ENCODE measurements at places on chromosomes 12 and 14.
A peak's percentile ranks its signal among the peaks of the same experiment; 100 is the strongest.

DNA sequence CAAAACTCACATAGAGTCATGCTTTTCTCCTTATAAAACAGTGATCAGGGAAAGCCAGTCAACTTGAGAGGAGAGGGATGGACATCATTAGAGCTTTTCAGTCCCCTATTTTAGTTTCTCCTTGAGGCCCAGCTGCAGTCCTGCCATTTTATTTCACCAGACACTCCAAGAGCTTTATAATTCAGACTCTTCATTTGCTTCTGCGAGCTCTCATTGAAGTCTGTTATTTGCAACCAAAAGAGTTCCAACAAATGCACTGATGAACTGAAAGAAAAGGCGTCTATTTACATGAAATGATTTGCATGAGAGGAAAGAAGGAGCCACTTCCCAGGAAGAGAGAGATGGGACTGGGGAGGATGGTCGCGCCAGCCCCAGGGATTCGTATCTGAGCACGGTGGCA lies 86.8 kb downstream of the NDUFA12 start:
- DNase-seq: no peak

DNA sequence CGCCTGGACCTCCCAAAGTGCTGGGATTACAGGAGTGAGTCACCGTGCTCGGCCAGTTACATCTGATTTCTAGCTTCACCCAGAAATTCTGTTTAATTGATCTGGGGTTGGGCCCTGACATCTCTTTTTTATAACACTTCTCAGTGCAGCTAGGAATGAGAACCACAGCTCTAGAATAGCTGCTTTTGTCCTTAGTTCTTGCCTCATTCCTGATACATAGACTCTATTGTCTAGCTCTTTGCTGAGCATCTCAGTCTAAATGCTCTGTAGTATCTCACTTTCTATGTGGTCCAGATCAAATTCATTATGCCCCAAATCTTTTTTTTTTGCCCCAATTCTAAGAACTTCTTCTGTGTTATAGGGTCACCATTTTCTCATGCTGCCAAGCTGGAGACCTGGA lies 29.9 kb upstream of the FUT8 start:
- DNase-seq: no peak

GRCh38 chr14:70931008-70931407 lies 23.7 kb downstream of the PCNX1 start:
- DNase-seq: no peak

- DNase-seq: no peak
Measured at GRCh38 chr14:102898298-102898697, 24.2 kb upstream of the AMN start.

- DNase-seq: no peak
Measured at GRCh38 chr12:126095748-126096510, 1030.7 kb downstream of the AACS start.

GRCh38 chr12:132766380-132767085 lies 4.9 kb upstream of the ANKLE2 start:
- DNase-seq: no peak

DNA sequence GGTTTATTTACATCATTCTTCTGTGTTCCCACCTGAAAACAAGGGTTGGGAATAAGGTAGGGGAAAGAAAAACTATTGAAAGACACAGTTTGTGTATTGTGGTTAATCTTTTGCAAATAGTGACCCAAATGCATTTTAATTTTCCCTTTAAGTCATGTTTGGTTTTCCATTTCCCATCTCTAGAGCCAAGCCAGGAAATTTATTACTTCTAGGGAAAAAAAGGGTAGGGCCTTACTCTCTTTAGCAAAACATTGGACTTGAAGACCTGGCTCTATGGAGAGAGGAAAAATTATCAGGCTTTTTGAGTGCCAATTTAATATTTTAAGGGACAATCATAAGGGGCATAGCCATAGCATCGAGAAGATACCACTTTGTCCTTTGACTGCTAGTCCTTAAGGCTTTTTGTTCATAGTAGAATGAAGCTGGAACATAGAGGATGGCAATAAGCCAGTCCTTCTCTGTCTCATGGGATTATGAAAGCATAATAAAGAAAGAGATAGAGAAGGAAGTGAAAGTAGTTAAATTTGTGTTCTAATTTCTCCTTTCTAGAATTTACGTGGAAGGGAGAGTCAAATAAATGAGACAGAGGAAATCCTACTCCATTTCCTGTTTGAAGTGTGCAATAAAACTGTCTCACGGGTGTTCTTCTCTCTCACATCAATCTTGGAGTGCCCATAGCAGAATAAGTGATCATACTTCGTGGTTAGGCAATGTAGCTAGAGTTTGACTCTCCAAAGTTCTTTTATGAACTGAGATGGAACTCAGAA lies 50.9 kb upstream of the PPFIA2 start:
- no peak for DNase-seq

GRCh38 chr12:21340403-21340802 lies 5.7 kb upstream of the SLCO1A2 start:
- no peak for DNase-seq

GRCh38 chr14:63032076-63032475 lies 13.2 kb downstream of the KCNH5 start:
- no peak for DNase-seq

GRCh38 chr12:19474147-19474546 lies 34.9 kb downstream of the AEBP2 start:
- DNase-seq: no peak

GRCh38 chr12:50201987-50202521 lies 34.9 kb upstream of the CERS5 start:
- no peak for DNase-seq

GRCh38 chr12:124904306-124905098 lies 9.9 kb downstream of the UBC start:
- peak; percentile 94 for DNase-seq

DNA sequence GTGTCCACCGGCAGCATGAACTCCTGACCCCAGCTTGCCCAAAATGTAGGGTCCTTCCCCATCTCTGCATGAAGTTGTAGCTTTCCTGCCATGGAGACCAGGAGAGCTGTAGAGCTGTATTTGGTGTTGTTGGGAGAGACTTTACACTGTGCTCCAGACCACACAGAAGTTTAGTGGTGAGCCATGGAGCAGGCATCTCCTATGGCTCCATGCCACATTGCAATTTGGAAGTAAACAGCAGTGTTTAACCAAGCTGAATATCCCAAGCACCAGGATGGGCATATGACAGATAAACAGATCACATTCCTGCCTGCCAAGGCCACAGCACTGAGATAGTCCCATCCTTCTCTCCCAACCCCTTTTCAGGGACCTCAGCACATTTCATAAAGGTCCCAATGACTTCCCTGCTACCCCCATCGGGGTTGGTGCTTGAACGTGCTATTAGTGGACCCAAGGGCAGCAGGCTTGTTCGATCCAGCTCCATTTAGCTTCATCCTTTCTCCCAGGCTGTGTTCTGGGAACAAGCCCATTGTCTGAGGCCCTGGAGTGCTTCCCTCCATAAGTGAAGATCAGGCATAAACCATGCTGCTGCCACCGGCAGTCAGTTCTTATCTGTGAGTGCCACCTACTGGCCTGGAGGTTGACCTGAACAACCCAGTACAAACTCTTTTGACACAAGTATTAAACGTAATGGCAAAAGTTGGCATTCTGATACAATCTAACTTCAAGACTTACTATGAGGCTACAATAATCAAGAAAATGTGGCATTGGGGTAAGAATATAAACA lies 172.3 kb upstream of the ATXN7L3B start:
- DNase-seq: no peak

- DNase-seq: no peak
Measured at GRCh38 chr14:63096186-63096585, 50.9 kb upstream of the KCNH5 start.

- DNase-seq: no peak
Measured at GRCh38 chr12:112241176-112241575, 115.8 kb downstream of the TRAFD1 start.

GRCh38 chr12:91935296-91935695 lies 210.3 kb downstream of the BTG1 start:
- DNase-seq: no peak

DNA sequence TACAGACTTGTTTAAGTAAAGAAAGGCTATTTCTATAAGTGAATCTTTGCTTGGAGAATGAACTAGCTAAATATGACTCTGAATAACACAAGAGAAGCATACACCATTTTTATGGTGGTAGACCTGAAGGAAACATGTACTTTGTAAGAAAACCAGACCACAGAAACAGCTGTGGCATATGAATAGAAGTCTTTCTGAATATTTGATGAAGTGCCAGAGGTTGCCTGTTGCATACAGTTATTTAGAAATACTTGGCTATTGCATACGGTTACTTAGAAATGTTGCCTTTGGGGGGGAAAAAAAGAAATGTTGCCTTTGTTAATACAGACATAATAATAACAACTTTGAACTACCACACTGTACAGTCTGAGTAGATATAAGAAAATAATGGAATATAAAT lies 16.8 kb upstream of the LEMD3 start:
- DNase-seq: no peak

DNA sequence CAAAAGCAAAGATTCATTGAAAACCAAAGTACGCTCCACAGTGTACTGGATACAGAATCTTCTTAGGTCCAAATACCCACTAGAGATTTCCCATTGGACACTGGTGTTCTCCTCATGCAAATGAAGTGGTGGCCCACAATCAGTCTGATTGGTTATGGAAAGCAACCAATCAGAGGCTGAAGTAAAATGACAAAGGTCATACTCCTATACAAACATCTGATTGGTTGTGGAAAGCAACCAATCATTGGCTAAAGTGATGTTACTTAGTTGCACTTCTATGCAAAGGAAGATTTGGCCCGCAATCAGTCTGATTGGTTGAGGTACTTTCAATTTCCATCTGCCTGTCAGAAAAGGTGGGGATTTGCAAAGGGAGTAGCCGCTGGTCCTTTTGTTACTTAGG lies 1.3 kb upstream of the WASHC3 start:
- DNase-seq: no peak

GRCh38 chr14:64536488-64537245 lies 3.9 kb upstream of the HSPA2 start:
- no peak for DNase-seq

DNA sequence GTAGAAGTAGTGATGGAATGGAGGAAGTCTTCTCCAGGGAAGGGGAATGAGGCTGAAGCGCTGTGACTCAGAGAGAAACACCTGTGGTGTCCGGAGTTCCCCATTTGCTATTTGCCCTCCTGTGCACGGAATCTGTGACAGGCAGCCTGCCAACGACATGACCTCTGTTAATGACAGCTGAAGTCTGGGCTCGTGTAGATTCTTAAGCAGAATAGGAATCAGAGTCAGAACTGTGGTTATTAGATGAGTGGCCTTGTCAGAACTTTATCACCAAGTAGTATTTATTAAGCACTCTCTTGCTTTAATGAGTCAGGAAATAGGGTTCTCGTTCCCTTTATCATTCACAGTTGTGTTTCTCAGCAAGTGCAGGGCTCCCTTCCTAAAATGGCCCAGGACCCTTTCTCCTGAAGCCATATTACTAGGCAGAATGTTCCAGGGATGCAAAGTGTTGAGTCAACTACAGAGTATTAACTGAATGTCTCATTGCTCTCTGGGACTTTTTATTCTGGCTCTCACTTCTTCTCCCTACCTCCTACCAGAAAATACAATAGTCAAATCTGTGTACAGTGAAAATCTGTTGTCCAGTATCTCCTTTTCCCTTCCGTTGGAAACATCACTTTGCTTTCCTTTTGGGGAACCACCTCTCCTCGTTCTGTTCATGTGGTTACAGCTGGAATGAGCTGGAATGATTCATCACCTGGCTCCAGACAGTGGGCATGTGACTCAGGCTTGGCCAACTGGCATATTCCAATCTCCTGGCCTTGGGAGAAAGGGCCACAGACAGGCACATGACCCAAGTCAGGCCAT lies 77.8 kb upstream of the MAX start:
- DNase-seq: no peak

- no peak for DNase-seq
Measured at GRCh38 chr12:97681612-97682504, 219.3 kb downstream of the RMST start.

DNA sequence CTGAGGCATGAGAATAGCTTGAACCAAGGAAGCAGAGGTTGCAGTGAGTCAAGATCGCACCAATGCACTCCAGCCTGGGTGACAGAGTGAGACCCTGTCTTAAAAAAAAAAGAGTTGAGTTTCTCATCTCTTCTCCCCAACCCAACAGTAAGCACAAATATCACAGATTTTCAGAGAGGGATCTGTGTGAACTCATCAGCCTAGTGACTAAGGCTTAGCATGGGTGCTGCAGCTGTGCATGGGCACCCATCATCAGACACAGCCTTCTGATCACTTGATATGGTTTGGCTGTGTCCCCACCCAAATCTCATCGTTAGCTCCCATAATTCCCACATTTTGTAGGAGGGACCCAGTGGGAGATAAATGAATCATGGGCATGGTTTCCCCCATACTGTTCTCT lies 298.9 kb downstream of the PCNX1 start:
- DNase-seq: no peak

- no peak for DNase-seq
Measured at GRCh38 chr12:48977290-48978281, 536 bp upstream of the WNT1 start.

GRCh38 chr12:113130457-113131135 lies 5.0 kb downstream of the RASAL1 start:
- no peak for DNase-seq

GRCh38 chr12:65993173-65993572 lies 137.4 kb downstream of the LLPH start:
- DNase-seq: no peak

DNA sequence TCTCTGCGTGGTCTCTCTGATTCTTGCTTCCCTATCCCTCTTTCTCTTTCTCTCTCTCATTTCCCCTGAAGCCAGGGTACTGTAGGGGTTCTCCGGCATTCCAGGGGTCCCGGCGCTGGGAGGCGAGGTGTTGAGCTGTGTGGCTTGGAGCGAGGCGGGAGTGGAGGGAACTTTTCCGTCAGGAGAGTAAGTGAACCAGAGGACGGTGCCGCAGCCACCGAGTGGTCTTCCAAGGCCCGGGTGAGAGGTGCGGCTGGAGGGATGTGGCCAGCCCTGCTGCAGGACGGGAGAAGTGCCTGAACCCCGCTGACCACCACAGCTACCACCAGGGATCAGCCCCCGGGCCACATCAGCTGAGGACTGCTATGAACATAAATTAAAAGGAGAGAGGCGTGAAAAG lies 68.2 kb upstream of the FAM181A start:
- DNase-seq: no peak

DNA sequence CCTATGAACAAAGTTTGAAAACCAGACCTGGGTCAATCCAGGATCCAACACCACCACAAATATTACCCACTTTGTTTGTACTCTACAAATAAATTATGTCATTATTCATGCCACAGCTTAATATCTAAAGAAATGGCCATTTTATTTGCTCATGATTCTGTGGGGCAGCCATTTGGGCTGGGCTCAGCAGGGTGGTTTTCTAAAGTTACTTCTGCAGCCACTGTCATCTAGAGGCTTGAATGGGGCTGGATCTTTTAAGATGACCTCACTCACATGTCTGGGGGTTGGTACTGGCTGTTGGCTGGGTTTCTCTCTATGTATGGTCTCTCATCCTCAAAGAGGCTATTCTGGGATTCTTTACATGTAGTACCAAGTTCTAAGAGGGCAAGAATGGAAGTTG lies 96.2 kb downstream of the VCPKMT start:
- no peak for DNase-seq

GRCh38 chr12:88844426-88844825 lies 264.2 kb upstream of the KITLG start:
- no peak for DNase-seq

Measured in suprapubic skin (tissue), 4 donors.